ENCODE measurements at places on chromosomes 13 and 19.

DNA sequence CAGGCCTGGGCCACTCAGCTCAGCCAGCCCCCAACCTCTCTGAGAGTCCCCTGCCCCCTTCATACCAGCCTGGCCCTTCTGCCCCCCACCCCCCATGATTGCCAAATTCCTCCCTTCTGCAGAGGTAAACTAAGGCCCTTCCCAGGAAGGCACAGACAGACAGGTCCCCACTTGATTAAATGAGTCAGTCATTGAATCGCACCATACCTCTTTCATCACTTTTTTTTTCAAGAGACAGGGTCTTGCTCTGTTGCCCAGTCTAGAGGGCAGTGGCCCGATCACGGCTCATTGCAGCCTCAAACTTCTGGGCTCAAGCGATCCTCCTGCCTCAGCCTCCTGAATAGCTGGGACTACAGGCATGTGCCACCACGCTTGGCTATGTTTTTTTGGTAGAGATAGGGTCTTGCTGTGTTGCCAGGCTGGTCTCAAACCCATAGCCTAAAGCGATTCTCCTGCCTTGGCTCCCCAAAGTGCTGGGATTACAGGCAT lies 6.0 kb downstream of the PODNL1 start:
- DNase-seq = no peak

GRCh38 chr13:45778882-45779281 lies 72.7 kb downstream of the SIAH3 start:
- no peak for DNase-seq

DNA sequence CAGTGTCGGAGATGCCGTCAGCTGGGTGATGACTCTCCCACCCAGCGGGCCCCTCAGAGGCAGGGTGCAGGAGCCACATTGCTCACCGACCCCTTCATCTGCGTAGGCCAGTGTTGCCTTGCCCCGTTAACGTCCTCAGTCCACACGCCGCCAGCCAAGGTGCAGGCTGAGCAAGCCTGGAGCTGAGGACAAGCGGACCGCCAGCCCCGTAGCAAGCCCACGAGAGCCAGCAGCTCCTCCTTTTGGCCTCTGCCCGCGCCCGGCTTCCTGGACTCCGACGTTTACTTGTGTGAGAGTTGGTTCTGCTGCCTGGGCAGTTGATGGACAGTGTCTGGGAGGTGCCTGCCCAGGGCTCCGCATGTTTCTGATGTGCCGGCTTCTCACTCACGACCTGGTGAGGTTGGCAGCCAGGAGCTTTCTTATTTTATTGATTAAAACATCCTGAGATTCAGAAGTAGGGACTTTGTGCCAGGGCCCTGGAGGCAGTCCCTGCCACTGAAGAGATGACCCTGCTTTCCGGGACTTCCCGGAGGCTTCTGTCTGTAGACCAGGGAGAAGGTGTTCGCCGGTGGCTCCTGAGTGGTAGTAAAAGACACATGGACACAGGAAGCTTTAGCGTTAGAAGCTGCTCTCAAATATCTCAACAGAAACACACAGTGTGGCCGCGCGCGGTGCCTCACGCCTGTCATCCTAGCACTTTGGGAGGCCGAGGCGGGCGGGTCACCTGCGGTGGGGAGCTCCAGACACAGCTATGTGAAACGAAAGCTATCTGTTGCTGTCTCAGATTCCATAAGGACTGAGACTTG lies 5.8 kb downstream of the DAZAP1 start:
- DNase-seq = no peak

DNA sequence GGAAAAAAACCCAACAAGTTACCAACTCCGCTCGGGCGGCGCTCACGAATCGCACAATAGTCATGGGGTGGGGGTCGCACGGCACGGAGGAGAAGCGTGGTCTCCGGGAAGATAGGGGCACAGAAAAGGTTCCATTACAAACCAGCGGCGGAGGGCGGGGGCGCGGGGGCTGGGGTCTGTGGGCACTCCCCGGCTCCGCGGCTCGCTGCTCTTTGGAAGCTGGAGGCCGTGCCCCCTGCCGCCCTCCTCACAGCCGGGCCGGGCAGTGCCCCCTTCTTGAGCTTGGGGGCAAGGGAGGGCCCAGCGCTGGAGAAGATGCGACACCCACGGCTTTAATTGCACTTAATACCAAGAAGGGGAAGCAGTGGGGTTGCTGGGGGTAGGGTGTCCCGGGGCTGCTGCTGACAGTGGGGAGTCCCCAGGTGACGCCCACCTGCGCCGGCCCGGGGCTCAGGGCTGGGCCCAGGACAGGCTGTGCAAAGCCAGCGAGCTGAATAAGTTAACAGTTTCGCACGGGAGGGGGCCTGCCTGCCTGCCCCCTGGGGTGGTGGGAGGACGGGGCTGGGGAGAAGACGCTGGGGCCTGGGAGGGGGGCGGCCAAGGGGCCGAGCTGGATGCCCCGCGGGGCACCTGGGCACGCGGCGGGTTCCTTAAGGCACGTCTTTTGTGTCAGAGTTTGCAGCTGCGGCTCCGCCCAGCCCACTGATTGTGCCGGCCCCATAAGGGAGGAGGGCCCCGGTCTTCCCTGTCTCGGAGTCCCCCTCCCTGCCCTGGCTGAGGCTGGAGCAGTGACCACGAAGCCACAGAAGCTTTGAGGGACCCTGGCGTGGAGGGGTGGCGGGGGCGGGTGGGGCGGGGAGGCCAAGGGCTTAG lies 9.8 kb downstream of the DCAF15 start:
- peak; percentile 77 for DNase-seq

GRCh38 chr19:51637362-51637978 lies 7.3 kb upstream of the SIGLEC5 start:
- DNase-seq = no peak

DNA sequence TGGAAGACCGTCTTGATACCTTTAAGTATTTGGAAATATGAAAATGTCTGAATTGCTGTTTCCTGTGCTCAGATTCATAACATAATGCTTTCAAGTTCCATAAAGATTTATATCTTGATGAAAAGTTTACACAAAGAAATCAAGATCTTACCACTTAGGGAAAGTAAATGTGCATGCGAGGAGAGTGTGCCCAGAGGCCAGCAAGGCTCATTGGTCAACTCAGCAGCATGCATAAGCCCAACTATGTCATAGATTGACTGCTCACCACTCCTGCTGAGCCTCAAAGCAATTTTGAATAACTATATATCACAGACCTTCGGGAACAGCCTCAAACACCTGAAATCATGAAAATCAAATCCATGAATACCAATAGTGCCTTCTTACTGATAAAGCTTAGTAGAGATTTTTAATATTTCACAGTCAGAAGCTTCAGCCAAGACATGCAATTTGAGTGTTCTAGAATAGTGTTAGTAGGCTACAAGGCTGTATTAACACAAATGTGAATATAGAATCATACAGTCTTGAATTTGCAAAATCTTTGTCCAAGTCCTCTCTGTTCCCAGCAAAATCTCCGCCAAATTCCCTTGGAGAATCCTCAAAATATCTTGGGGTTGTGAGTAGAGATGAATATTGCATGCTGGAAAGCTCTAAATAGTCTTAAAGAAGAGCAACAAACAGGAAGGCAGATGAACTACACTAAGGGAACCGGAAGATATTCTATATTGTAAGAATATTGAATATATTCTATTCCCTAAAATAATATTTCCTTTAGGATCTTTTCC lies 124.1 kb downstream of the DCLK1 start:
- DNase-seq = no peak

DNA sequence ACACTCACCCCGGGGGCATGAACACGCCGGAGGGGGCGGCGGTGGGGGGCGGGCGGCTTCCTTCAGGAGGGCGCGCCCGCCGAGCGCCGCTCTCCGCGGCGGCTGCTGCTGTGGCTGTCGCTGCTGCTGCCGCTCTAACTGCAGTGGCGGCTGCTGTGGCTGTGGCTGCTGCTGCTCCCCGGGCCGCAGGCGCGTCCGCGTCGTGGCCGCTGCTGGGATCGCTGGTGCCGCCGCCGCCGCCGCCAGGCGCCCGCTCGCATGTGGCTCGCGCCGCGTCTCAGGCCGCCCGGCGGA lies at the start of gene BBC3:
BBC3 (minus strand) TSS at position 279 of the 294 bp plus-strand sequence. CDS start 2,768 bp downstream, outside the sequence.
- DNase-seq = no peak

- DNase-seq = peak; percentile 43
These were observed 29.1 kb downstream of the CERS4 start for GRCh38 chr19:8238251-8238650.

DNA sequence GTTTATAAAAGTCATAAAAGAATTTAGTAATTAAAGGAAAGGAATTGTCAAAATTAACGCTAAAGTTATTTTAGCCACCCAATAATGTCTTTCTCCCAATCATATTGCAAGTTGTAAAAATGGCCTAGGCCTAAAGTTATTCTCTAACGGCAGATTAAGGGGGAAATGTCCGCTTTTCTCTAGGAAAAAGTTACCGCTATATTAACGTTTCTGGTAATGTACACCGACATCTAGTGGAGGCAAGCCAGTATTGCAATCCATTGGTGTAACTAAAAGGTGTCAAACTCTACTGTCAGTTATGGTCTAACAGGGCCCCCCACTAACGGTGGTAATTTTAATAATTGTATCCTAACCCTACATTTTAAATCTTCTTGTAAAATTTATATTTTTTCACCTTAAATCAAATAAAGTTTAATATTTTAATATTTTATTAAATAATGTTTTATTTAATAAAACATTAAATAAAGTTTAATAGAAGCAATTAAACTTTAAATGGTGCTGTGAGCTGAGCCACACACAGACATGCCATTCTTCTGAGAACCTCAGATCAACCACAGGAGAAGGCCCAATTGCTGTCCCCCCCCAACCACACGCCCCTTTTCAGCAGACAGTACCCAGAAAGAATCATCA lies 35.9 kb upstream of the ZSCAN5A start:
- peak; percentile 86 for DNase-seq

- no peak for DNase-seq
These were observed 3.2 kb downstream of the IFNL1 start for GRCh38 chr19:39299404-39299803.

DNA sequence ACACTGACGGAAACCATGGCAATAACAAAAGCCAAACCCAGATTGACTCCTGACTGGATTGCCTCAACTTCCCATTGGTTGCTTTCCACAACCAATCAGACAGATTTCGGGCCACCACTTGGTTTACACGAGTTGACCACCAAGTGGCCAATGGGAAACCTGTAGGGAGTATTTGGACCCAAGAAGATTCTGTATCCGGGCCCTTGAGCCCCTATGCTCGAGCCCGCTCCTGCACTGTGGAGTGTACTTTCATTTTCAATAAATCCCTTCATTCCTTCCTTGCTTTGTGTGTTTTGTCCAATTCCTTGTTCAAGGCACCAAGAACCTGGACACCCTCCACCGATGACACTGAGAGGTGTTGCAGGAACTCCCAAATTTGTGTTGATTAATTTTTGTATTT lies 24.1 kb upstream of the URI1 start:
- no peak for DNase-seq

GRCh38 chr13:97369261-97369893 lies 64.6 kb upstream of the RAP2A start:
- DNase-seq = no peak

GRCh38 chr13:38348861-38349389 lies 726 bp upstream of the UFM1 start:
- DNase-seq = no peak

GRCh38 chr19:7618348-7618747 lies 11.0 kb downstream of the XAB2 start:
- DNase-seq = no peak

GRCh38 chr19:41323430-41324125 lies 13.6 kb downstream of the CCDC97 start:
- DNase-seq = peak; percentile 46
